ENCODE measurements at places on chromosomes 1 and 21. TPM values are rescaled to one million over a fixed set of nuclear protein-coding genes. Genes with fewer than 3 reads are reported as not detected.

Gene IGSF3
- total RNA-seq: 0.45 TPM

Gene LMX1A
- not detected for total RNA-seq

Gene UCK2
- 76.5 TPM for total RNA-seq

Gene ZSWIM5
- total RNA-seq: 0.17 TPM

Gene CD1E
- total RNA-seq: not detected

Gene FCRL5
- total RNA-seq: not detected

Gene NCDN
- 22.5 TPM for total RNA-seq

Gene RNU1-4
- total RNA-seq: not detected

Gene FMO4
- total RNA-seq: 1.8 TPM

Gene SYT14
- total RNA-seq: under 0.01 TPM

Gene FCRL1
- not detected for total RNA-seq

Gene PDZK1
- under 0.01 TPM for total RNA-seq

Gene RHOU
- 1.0 TPM for total RNA-seq

Gene LIN28A
- not detected for total RNA-seq

Gene NPR1
- under 0.01 TPM for total RNA-seq

Gene SLC16A4
- 7.7 TPM for total RNA-seq

Gene GPR37L1
- not detected for total RNA-seq

Gene NPHS2
- total RNA-seq: not detected

Measured in bronchus fibroblast of lung (primary cell).